Activated CD8-positive, alpha-beta memory T cell treated with anti-CD3 and anti-CD28 coated beads, Interleukin-2, amount 50 U/mL, for 48 hours (primary cell): ENCODE measurements at places on chromosomes 2 and 18.

- no peak for DNase-seq
Measured at GRCh38 chr2:216865658-216866057, 5.8 kb upstream of the TNP1 start.

- DNase-seq, result no peak
Measured at GRCh38 chr2:88838165-88838635, 146.7 kb downstream of the RPIA start.

DNA sequence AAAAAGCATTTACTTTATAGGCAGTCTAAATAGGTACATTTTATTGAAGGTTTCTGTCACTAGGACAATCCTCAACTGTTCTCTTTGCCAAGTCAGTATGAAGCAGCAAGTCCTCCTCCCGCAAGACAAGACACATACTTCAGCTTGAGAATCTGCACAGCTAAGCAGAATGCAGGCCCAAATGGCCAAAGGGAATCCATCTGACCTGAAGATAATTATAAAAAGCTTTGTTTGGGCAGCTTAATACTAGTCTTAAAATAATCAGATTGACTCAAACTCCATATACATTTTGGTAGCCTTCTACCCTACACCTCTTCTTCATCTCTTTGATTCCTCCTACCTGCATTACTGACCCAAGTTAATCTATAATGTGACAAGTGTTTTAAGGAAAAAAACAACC lies 1.8 kb downstream of the LANCL1 start:
- no peak for DNase-seq

DNA sequence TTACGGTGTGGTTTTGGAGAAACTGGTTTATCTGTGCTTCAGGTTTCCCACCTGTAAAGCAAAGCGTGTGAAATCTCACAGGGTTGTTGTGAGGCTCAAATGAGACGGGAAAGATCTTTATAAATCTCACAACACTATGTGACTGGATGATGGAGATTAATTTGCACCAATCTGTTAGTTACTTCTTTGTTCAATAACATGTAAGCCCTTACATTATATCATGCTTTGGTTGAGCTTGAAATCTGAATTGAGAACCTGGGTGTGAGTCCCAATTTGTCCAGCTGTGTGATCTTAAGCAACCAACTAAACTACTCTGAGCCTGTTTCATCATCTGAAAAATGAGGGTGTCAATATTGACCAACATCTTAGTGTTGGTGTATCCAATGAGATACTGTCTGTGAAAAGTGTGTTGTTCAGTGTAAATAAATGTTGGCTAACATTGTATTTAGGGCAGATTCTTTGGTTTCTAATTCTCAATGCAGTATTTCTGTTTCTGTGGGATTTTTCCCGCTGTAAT lies 741 bp upstream of the GCKR start:
- DNase-seq, result no peak

DNA sequence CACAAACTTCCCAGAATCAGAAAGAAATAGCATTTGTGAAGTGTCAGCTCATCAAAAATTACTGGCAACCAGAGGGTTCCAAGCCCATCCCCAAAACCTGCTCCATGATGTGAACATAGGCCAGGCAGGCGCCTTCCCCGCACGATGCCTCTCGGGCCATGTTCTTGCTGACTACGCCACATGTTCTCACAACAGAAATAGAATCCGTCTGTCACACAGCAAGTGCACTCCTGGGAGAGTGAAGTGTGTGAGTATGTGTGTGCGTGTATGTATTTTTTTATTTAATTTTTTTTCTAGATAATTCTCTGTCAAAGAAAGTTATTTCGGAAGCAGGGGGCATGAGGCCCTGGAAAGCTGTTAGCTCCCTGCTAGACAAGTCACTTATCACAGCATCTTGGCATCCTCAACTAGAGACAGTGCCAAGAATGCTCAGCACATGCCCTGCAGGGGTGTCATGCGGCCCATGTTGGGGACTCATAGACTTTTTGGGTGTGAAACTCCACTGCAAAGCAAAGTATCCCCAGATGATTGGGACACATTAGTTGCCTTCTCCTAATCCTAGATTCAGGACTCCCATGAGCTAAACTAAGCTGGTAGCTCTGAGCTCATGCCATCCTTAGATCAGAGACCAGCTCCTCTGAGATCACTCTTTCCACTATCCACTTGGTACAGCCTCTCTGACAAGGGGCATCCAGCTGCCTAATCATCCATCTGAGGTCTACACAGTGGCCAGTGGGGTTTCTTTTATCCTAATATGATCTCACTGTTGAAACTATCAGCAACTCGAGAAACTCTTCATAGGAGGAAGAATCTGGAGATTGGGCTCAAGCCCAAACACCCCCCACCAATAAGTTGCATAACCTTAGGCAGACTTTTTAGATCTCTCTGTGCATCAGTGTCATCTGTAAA lies 53.2 kb upstream of the CYRIA start:
- DNase-seq, result no peak

DNA sequence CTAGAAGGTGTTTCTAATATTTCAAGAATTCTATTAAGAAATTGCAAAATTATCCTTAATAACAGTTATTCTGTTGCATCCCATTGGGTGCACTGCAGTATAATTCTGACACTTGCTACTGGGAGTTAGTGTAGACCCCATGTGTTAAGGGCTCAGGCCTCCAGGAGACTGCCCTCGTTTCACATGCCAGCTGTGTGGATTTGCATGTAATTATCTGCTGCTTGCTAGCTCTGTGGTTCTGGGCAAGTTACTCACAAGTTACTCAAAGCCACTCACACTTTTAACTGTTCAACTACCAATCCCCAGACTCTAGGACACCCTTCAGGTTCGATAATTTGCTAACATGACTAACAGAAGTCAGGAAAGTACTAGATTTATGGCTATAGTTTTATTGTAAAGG lies 38.6 kb downstream of the ST6GAL2 start:
- no peak for DNase-seq

DNA sequence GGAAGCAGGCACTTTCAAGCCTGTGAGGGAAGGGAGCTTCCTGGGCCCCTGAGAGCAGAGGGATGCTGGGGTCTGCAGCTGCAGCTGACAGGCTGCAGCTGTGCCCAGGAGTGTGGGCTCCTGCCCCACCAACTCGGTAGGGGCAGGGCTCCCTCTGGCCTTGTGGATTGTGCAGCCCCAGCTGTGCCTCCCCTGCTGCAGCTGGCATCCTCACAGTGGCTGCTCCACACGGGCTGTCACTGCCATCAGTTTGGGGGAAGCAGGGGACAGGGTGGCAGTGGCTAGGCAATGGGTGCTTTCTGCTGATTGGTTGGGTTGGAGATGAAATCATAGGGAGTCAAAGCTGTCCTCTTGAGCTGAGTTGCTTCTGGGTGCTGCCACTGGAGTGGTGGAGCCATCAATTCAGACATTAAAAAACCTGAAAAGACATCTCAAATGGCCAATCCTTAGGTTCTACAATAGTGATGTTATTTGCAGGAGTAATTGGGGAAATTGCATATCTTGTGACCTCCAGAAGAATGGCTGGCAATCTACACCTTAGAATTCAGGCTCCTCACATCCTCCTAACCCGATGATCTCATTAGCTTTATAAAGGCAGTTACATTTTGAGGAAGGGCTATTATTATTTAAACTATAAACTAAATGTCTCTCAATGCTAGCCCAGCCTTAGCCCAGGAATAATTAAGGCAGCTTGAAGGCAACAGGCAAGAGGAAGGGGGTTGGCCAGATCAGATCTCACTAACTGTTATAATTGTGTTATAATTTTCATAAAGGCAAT lies 41.3 kb downstream of the FAM171B start:
- DNase-seq, result no peak

- no peak for DNase-seq
Measured at GRCh38 chr2:54916637-54917036, 133.6 kb downstream of the RTN4 start.

DNA sequence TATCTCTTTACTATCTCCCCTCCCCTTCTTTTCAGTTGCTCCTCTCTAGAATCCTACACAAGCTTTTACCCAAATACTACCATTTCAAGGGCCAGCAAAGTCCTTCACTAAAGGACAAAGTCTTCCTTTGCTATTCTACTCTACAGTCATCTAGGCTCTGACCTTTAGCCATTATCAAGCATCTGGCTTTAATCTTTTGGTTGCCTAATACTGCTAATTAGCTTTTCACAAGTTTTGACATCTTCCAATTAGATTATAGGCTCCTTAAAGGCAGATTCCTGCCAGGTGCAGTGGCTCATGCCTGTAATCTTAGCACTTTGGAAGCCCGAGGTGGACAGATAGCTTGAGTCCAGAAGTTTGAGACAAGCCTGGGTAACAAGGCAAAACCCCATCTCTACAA lies 194.4 kb downstream of the SH3BP4 start:
- DNase-seq, result no peak

DNA sequence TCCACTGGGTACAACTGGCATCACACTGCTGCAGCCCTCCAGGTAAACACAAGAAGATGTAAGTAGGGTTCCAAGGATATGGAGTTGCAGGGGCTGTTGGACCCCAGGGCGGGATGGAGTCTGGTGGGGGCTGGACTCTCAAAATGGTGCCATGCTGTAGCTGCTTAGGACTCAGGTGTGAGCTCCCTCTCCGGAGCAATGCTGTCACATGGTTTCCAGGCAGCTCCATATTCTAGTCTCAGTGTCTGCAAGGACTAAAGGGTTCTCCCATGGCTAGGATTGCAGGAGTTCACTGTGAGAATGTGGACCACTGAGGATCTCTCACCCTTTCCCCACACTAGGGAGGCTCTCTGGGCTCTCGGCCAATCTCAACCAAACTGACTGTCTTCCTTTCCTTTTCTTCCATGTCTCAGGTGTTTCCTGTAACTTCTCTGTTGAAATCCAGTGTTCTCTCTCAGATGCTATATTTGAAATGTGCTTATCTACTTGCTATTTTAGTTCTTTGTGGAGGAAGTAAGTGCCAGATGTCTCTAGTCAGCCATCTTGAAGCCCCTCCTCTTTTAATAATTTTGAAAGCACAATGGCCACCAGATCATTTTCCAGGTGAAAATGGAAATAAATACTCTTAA lies 57.6 kb downstream of the CCNT2 start:
- DNase-seq, result no peak

DNA sequence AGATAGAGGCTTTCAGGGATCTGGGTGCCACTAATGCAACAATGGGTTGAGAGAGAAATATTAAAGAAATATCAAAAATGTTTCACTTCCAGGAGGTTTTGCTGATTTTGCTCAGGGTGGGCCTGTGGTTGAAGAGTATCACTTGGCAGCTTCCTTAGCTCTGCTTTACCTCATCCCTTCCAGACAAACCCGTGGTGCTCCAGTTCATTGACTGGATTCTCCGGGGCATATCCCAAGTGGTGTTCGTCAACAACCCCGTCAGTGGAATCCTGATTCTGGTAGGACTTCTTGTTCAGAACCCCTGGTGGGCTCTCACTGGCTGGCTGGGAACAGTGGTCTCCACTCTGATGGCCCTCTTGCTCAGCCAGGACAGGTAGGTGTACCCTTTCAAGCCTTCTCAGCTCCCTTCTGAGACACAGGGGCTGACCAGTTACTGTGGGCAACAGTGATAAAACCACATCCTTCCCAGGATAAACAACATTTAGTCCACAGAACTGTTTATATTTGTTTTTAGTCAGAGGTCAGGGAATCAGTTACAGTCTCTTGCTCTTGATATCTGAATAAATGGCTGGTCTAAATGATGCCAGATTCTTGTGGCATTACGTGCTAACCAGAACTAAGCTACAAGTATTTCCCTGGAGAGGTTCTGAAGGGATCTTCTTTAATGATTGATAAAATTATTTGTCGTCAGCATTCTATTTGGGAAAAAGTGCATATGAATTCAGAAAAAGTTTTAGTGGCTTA lies 7.0 kb downstream of the SLC14A1 start:
- no peak for DNase-seq

GRCh38 chr2:1613731-1614354 lies 130.5 kb downstream of the PXDN start:
- DNase-seq, result no peak

GRCh38 chr2:71070294-71071093 lies 2.0 kb downstream of the NAGK start:
- DNase-seq, result no peak

- peak; percentile 81 for DNase-seq
Measured at GRCh38 chr2:204110338-204110741, 173.8 kb downstream of the ICOS start.

GRCh38 chr2:169839954-169840746 lies 12.9 kb downstream of the UBR3 start:
- no peak for DNase-seq

GRCh38 chr2:234394450-234394849 lies 102.4 kb downstream of the ARL4C start:
- no peak for DNase-seq

DNA sequence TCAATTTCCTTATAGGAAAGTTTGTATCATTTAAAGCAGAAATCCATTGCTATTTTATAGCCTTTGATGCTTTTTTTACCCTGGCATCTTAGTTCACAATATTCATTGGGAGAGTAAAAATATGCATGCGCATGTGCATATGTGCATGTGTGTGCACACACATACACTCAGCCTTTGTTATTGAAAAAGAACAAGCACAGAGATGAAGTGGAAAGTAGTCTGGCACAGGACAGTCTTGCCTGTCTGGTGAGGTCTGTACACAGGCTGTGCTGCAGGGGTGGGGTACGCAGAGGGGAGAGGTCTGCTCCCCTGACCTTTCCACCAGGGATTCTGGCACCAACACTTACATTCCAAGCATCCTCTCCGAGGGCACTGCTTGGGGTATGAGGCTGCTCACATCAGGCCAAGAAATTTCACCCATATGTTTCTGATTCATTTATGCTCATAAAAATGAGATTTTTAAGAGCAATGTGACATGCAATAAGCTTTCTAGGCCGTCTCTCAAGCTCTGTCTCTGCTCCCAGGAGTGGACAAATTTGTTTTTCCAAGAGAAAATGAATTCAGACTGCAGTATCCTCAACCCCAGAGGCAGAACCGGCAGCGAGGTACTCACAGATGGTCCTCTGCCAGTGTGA lies 237.2 kb downstream of the INSIG2 start:
- no peak for DNase-seq

- DNase-seq, result no peak
Measured at GRCh38 chr2:187319441-187320108, 128.5 kb downstream of the CALCRL start.

GRCh38 chr2:239654266-239654665 lies 253.4 kb upstream of the HDAC4 start:
- no peak for DNase-seq

GRCh38 chr2:187943772-187944369 lies 347.8 kb upstream of the GULP1 start:
- DNase-seq, result no peak

DNA sequence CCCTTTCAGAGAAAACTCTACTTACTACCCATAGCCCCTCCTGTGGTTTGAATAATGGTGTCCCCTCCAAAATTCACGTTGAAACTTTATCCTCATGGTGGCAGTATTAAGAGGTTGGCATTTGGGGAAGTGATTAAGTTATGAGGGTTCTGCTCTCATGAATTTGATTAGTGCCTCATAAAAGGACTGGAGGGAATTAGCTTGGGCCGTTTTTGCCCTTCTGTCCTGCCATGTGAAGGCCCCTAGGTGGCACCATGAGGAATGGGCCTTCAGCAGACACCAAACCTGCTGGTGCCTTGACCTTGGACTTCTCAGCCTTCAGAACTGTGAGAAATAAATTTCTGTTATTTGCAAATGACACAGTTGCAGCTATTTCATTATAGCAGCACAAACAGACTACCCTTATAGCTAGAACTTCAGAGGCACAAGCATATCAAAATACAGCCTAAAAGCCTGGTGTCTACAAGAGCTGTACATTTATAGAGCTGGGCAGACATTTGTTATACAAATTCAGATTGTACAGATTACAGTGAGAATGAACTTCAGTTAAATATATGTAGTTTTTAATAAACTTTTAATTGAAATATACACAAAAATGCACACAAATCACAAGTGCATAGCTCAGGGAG lies 2.6 kb upstream of the PTPN2 start:
- DNase-seq, result no peak

- no peak for DNase-seq
Measured at GRCh38 chr2:171874963-171875362, 19.1 kb downstream of the SLC25A12 start.

GRCh38 chr2:166957686-166958085 lies 69.4 kb downstream of the XIRP2 start:
- no peak for DNase-seq
